ENCODE measurements at places on chromosomes 2 and 18.

DNA sequence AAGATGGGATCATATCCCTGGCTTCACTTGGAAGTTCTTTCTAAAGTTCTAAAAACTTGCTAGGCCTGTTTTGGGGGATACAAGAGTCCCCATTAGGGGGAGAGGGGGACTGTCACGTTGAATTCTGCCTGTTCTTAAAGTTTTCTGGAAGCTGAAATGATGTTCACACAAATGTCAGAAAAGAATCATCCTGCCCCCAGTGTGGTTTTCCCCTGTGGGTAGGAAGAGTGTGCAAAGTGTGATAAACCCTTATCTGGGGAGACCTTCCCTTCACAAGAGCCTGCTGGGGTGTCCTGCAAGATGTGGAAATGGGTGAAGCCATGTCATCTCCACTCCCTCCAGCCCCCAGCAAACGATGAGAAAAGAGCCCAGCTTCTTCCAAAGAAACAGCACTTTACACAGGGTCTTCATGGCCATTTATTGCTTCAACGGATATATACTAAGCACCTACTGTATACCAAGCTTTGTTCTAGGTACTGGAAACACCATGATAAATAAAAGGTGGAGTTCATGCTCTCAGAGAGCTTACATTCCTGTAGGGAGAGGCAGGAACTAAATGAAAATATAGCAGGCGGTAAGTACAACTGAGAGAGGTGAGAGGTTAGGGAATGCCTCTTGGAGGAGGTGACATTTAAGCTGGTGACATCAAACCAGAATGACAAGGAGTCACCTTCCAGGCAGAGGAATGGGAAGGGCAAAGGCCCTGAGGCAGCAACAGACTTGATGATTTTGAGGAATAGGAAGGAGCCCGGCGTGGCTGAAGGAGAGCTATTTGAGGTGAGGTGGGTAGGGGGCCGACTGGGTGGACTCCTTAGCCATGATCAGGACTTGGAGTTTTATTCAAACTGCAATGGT, 1.6 kb downstream of the MFSD2B start:
- peak; percentile 93 for DNase-seq

GRCh38 chr2:167484875-167485274, 596.6 kb downstream of the XIRP2 start:
- DNase-seq: no peak

DNA sequence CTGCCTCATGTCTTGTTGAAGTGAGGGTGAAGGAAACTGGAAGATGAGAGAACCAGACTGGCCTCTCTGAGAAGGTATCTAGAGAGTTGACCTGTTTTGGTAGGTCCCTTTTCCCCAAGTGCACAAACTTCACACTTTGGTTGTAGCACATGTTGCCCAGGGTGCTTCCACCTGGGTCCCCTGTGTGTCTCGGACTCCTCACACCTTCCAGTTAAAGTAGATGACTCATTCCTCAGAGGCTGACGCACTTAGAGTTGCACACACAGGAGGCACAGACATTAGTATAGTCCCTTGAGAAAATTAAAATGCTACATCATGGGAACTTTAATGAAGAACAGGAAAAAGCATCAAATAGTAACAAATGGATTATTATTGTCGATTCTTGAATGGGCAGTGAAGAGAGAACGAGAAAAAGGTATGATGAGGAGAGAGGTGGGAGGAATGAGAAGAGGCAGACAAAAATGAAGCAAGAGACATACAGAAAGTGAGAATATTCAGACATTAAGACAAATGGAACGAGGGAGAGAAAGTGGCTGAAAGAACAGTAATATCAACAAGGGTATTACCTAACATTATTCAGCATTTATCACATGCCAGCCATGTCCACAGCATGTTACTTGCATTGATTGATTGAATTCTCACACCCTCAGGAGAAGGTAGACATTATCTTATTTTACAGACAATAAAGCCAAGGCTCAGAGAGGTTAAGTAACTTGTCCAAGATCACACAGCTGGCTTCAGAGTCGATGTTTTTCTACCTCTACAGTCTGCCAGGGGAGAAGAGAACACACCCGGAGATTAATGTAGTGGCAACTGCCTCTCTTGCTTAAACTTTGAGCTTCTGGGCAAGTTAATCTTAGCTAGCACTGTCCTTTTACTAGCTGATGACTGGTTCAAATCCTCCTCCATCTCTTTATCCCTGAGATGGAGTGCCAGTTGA, 68.6 kb downstream of the FHOD3 start:
- no peak for DNase-seq

GRCh38 chr2:42031281-42032223, 16.3 kb upstream of the PKDCC start:
- no peak for DNase-seq

- DNase-seq: no peak
Measured at GRCh38 chr2:21657445-21657844, 533.7 kb downstream of the TDRD15 start.

DNA sequence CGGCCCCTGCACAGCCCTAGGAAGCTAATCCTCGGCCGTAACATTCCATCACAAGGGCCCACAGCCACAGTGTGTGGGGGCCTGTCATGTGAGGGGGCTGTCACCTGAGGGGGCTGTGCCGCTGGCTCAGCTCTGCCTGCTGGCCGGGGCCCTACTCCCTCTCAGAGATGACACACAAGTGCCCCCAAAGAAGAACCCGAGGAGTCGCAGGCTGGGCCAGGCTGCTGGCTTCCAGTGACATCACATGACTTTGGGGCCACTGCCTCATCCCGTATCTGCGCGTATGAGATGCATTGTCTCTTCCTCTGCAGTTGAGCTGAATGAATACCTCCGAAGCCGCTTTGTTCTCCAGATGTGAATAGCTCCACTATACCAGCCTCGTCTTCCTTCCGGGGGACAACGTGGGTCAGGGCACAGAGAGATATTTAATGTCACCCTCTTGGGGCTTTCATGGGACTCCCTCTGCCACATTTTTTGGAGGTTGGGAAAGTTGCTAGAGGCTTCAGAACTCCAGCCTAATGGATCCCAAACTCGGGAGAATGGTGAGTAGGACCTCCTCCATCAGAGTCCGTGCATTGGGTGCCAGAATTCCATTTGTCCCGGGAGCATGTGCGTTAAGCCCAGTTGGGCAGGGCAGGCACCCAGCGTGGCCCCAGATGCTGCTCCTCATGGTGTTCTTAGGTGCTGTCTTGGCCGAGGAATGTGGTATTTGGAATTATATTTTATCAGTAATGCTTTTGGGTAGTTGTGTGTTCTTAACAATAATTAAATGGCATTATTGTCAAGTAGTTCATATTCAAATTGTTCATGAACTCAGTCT, at the start of gene CNDP1:
Gene CNDP1 (plus strand): TSS at position 351 of the 820 bp plus-strand sequence. CDS start 168 bp downstream, at position 519.
- no peak for DNase-seq
